ENCODE measurements at places on chromosomes 4 and X. TPM values are rescaled to one million over a fixed set of nuclear protein-coding genes. Genes with fewer than 3 reads are reported as not detected.

GRID2 gene
- total RNA-seq, result 0.63 TPM

DNA sequence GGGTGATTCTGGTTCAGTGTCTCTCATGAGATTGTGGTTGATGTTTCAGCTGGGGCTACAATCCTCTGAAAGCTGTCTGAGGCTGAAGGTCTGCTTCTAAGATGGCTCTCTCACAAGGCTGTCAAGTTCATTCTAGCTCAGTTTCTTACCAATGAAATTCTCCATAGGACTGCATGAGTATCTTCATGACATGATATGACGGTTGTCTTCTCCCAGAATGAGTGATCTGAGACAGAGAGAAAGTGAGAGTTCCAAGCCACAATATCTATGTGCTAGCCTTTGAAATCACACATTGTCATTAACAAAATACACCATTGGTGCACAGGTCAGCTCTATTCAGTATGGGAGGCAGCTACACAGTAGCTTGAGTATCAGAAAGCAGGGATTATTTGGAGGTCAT lies 27.3 kb downstream of the PITX2 start:
- DNase-seq, result no peak

TMEM47 gene
- total RNA-seq, result 25.3 TPM

GRCh38 chrX:79089896-79090584 lies 54.4 kb upstream of the GPR174 start:
- no peak for DNase-seq

DNA sequence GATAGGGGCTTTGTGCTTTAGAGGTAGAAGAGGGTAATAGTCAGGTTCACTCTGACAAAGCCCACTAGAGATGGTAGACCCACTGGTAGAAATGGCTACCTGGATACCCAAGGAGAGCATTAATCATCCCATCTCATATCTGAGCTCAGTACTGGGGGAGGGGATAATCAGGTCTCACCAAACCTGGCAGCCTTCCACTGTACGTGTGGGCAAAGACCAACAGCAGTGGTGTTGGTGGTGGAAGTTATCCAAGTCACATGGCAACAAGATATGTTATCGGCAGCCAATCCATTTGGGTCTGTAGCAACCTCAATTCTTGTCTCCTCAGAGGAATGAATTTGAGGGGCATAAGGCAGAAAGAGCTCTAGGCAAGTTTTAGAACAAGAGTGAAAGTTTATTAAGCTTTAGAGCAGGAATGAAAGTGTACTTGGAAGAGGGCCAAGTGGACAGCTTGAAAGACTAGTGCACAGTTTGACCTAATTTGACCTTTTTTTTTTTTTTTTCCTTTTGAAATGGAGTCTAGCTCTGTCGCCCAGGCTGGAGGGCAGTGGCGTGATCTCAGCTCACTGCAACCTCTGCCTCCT lies 67.0 kb upstream of the CXCL13 start:
- peak; percentile 54 for DNase-seq

SLC10A4 gene
- total RNA-seq, result not detected

DNA sequence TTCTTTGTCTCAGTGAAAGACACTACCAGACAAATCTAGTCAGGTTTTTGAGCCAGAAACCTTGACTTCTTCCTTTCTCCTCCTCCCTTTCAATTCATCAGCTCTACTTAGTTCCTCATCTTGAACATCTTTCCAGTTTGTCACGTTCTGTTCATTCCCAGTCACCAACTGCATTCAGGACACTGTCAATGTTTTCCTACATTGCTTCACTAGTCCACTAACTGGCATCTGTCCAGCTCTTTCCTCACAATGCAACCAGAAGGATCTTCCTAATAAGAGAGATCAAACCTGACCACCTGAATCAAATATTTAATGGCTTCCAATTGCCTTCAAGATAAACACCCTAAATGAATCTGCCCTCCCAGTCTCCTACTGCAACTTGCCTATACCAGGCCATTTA lies 52.5 kb downstream of the SYNPO2 start:
- DNase-seq, result peak; percentile 39

GLRA3 gene
- total RNA-seq, result not detected

- no peak for DNase-seq
Observed at GRCh38 chr4:68445111-68445510, 2.2 kb upstream of the TMPRSS11E start.

TNIP3 gene
- 0.72 TPM for total RNA-seq

GRCh38 chr4:186286581-186286980 lies 20.6 kb downstream of the F11 start:
- no peak for DNase-seq

ABLIM2 gene
- not detected for total RNA-seq

GRCh38 chrX:84170931-84171330 lies 17.1 kb downstream of the RPS6KA6 start:
- DNase-seq, result no peak

AADAT gene
- total RNA-seq, result 6.2 TPM

DNA sequence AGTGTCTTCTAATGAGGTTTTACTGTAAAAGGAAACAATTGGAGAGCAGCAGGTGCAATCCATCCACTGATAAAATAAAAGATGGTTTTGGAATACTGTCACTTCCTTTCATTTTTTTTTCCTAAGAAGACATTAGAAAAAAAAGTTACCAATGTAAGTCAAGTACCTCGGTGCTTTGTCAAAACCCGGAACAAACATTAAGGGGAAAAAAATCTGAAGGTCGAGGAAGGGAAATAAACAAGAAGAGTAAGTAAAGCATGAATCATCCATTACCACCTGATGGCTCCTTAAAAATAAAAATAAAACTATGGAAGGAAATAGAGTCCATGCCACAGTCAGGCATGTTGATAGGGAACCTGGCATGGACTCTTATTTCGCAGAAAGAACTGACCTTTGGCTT lies 15.3 kb upstream of the XPNPEP2 start:
- DNase-seq, result no peak

DNA sequence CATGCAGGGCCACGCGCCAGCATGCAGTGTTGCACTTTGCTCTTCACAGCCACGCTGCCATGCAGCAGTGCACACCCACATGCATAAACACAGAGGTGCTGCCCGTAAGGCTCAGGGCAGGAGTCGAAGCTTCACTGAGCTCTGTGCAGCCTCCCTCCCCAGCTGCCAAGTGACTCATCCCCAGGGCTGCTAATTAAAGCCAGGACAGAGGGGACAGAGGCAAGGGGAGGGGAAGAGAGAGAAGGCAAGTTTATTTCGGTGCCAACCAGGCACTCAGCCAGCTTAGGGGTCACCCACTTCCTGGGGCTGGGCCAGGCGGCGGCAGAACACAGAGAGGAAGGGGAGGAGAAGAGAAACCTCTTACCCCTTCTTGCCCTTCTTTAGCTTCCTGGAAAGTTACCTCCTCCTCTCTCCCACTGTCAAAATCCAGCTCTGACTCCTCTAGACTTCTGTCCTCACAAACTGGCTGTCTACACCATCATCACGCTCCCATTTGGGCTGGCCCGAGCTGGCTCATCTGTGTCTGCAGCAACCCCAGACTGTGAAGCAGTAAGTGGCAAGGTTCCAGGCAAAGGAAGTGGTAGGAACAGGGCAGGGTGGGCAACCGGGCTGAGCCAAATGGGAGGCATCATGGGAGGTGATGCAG lies 6.2 kb upstream of the IQSEC2 start:
- peak; percentile 57 for DNase-seq

DNA sequence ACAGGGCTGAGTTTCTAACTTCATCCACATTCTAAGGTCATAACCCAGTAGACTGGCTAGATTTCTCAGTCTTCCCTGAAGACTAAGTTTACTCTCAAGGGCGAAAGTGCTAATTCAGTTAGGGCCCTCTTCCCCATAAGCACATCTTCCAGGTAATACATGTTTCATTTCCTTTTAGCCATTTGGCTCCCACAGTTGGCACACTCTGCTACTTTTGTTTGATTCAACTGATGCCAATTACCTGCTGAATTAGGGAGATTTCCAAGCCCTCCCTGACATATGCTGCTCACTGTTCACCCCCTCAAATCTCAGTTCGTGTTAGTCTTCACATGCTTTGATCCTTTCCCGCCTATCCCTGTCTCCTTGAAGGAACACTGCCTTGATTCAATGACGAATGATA lies 17.0 kb upstream of the WDR17 start:
- DNase-seq, result no peak

DNA sequence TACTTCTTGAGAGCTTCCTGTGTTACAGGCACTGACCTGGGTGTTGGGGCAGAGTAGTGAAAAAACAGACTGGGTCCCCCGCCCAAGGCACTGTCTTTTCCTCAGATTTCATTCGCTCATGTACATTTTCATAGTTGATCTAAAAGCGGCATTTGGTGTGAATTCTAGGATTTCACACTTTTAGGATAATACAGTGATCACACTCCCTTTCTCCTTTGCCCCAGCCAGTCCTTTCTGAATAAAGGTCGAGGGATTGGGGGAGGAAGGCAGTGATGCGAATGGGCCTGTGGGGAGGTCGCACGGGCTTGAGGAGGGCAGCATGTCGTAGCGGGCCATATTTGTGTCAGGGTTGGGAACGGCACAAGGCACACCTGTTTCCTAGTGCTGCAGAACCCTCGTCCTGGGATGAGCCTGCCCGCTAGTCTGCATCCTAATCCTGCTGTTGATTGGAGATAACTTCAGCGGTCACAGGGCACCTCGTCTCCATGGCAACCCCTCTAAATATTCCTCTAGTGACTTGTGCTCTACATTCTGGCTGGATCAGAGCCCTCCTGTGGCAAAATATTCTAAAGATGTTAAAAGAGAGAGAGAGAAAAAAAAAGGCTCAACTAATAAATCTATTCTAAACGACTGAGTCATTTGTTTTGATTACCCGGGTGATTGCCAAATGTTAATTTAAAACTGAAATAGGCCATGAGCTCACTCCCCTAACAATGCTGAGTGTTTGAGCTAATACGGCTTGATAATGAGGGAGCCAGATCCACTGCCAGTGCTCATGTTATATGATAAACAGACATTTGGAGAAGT lies 21.8 kb downstream of the FHL1 start:
- peak; percentile 95 for DNase-seq

GRCh38 chrX:28550331-28550872 lies 36.8 kb upstream of the IL1RAPL1 start:
- DNase-seq, result no peak

ARHGAP6 gene
- 20.9 TPM for total RNA-seq

BMPR1B gene
- total RNA-seq, result 13.5 TPM

- DNase-seq, result no peak
Observed at GRCh38 chr4:110611968-110612447, 10.9 kb downstream of the PITX2 start.

DNA sequence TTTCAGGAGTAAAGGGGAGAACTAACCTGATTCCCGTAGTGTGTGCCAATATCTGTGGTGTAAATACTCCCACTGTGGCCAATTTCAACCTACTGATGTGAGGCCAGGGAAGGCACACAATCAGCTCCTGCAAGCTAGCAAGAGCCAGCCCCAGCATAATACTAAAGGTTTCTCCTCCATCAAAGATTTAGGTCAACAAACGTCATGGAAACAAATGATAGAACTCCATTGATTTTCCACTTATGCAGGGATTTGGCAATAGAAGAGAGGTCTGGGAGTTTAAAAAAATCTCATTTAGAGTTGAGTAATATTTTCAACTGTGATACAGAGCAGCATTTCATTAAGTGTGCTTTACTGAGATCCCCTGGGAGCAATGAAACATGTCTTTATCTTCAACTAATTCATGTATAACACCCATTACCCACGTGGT lies 15.8 kb upstream of the VEGFD start:
- DNase-seq, result peak; percentile 37

CTAG1A gene
- total RNA-seq, result not detected

GRCh38 chrX:53262918-53263394 lies 18.4 kb downstream of the IQSEC2 start:
- peak; percentile 38 for DNase-seq

GPC4 gene
- 2.8 TPM for total RNA-seq

DNA sequence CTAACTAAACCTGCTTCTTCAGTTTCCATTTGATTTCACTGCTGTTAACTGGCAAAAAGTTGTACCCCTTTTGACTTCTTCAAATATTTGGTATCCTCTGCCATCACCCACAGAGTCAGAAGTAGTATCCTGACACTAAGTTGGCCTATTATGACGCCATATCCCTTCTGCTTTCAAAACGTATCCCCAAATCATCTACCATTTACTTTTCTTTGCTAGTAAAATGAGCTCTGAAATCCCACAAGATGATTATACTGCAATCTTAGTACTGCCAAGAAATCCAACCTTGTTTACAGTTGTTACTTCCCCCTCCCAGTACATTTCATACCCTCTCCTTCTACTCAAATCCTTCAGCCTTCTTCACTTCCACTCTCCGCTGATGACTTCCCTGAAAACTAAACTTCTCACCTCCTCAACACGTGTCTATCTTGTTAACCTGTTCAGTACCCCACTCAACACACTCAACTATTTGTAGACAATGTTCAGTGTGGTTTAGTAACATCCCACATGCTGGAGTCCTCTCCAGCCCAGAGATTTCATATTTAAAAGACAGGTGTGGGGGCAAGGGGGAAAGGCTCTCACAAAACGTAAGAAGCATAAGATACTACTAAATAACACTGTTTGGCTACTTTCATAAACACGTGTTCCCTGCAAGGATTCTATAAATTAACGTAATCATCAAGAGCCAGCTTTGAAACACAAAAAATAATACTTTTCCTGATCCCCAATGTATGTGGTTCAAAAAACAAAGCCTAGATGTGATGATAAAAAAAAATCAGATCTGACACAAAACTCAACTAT lies 1.3 kb downstream of the NAF1 start:
- DNase-seq, result peak; percentile 17

Data from fibroblast of the aortic adventitia (primary cell).